ENCODE measurements at places on chromosomes 7 and 10.

GRCh38 chr10:6176691-6177231, 26.0 kb upstream of the PFKFB3 start:
- no peak for DNase-seq

GRCh38 chr10:14753441-14753840, 21.3 kb downstream of the FAM107B start:
- no peak for DNase-seq

DNA sequence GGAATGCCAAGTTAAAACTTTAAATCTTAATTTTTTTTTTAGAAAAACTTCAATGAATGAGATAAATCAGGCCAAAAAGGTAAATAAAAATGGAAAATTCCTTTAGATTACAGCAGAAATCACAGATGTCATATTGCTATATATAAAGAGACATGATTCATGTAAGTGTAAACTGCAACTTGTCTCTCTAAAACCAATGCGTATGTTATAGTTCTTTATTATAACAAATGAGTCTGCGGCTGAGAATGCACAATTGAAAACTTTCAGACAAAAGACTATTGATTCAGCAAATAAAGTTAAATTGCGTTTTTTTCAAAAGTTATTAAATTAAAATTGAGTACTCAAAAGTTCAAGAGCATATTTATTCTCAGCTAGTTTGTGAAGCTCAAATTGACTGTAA, 425.3 kb downstream of the PARD3 start:
- no peak for DNase-seq

GRCh38 chr10:13938950-13939349, 352.2 kb downstream of the PRPF18 start:
- no peak for DNase-seq

GRCh38 chr7:87735360-87735759, 107.2 kb downstream of the RUNDC3B start:
- DNase-seq = no peak

DNA sequence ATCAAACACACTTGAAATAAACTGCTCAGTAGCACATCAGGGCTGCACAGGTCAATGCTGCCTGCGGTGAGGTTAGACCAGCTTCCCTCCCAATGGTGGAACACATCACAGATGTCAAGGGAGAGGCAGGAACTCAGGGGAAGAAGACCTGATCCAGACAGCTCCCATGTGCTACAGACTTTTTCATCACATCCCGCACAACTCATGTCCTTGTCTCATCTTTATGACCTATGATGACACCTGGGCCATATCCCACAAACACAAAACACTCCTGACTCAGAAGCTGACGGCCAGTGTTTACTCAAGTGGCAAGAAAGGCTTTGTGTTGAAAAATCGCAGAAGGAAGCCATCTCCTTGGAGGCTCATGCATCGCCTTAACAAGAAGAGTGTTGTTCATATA, 91.6 kb downstream of the HTR5A start:
- no peak for DNase-seq

GRCh38 chr7:47000561-47000960, 581.4 kb downstream of the TNS3 start:
- no peak for DNase-seq

DNA sequence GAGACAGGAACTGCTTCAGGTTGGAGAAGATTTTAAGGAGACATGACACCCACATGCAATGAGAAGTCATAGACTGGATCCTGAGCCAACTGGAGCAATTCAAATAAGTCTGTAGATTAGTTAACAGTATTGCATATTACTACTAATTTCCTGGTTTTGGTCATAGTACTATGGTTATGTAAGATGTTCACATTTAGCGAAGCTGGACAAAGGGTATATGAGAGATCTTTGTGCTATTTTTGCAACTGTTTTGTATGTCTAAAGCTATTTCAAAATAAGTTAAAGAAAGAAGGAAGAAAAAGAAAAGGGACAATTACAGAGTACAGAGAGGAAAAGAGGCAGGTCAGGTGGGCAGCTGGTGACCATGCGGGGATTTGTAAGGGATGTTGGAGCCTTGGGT, 116.5 kb upstream of the SVIL start:
- no peak for DNase-seq

DNA sequence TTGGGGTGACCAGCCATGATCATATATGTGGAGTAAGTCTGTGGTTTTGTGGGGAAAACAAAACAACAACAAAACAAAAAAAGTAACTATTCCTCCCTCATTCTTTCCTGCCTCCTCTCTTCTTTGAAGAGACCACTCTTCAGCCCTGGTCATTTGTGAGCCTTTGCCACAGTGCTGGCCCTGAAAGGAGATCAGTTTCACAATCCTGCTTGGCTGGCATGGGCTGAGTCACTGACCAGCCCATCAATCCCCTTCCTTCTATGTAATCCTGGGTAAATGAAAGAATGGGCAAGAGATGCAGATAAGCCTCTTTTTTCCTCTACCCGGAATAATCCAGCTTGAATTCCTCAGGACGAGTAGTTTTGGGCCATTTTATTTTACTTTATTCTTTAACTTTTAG, 13.6 kb downstream of the CSTF2T start:
- no peak for DNase-seq

- DNase-seq = no peak
Observed at GRCh38 chr7:81195033-81195432, 276.2 kb upstream of the SEMA3C start.

DNA sequence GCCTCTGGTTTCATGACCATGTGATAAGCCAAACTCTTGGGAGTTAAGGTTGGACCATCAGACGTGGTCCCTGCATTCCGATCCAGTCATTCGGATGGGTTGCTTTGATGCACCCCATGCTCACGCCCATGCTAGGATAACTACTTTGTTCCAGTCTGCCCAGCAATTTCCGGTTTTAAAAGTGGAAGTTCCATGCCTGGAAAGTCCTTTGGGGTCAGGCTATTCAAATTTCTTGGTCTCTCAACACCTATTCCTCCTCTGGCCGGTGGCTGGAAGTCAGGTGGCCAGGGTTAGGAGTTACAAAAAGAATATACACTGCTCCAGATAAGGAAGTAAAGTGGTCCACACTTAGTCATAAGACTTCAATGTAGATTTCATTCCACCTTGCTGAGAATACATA, 37.7 kb upstream of the HABP2 start:
- DNase-seq = no peak

- DNase-seq = no peak
Observed at GRCh38 chr10:78640796-78641636, 427.8 kb upstream of the ZMIZ1 start.

DNA sequence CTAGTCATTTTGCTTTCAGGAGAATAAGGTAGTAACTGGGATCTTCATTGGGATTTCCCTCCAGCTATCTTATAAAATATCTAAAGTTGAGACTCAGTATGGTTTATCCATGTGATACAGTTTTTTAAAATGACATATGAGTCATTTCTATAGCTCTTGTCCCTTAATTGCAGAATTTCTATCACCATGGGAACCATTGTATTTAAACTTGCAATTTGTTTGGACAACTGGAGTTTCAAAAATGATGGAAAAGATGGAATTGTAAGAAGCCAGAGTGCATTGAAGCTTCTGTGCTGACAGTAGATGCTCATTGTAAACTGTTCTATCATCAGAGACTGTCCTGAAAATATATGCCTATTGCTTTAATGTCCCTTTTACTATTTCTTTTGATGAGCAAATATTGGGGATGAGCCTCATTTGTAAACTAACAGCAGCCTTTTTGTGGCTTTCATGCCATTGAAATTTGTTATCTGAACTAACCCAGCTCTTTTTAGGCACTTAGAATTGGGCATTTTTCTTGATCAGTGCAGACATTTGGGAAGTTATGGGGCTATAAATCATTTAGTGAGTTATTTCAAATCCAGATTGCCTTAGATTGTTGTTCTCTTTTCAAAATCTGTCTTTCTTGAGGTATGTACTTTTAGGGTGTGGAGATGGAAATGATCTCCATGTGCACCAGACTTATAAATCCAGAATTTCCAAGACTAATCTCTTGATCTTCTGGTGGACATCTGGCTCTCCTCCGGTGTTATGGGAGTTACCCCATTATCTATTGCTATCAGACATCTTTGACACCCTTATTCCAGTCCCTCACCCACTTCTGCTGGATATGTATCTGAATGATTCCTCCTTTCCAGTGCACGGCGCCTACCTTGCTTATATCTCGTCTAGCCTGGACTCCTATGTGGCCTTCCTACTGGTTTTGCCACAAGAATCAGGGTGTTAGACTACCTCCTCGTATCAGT, 159.0 kb downstream of the SND1 start:
- DNase-seq = no peak

Data from globus pallidus (tissue), 1 donor.